Activated naive CD4-positive, alpha-beta T cell treated with anti-CD3 and anti-CD28 coated beads for 36 hours (primary cell): ENCODE measurements at places on chromosomes 5 and 9. TPM values are rescaled to one million over a fixed set of nuclear protein-coding genes. Genes with fewer than 3 reads are reported as not detected.

The FYB1 gene
- 129 TPM for total RNA-seq

The OLFM1 gene
- not detected for total RNA-seq

GRCh38 chr5:98564836-98565235 lies 208.6 kb upstream of the RGMB start:
- H3K36me3 ChIP-seq: no peaks in the 10 kb centered on the region
- H3K27me3 ChIP-seq: peaks cover 3% of the 10 kb centered on the region
- H3K27ac ChIP-seq: no peak overlapping the region
- H3K4me1 ChIP-seq: no peaks in the 10 kb centered on the region
- DNase-seq: no peak
- H3K4me3 ChIP-seq: no peak overlapping the region

- no peak overlapping the region for H3K27ac ChIP-seq
- H3K4me3 ChIP-seq: no peak overlapping the region
- peaks cover 20% of the 10 kb centered on the region for H3K36me3 ChIP-seq
- peaks cover 3% of the 10 kb centered on the region for H3K4me1 ChIP-seq
- no peak for DNase-seq
- no peaks in the 10 kb centered on the region for H3K27me3 ChIP-seq
Measured at GRCh38 chr5:43623048-43623680, 20.2 kb downstream of the NNT start.

DNA sequence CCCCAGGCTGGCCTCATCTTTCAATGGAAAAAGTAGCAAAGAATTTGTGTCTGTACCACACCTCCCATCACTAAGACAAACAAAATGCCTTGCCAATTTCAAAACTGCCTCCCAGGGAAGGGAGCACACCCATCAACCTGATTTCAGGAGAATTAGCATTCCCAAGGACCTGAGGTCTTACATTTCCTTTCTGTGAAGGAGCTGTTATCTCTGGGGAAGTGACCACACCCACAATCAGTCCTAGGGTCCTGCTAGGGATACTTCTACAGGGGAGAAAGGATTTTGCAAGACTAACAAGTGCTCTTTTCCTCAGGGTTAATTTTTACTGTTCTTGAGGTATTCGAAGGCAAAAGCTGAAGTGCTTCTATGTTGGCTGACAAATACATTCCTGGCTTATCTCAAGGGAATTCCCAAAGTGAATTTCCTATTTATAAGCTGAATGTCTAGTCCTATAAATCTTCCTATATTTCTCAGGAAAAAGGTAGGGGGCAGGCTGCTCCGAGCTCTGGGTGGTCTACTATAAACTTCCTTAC lies 97.4 kb upstream of the ITGA1 start:
- DNase-seq: no peak
- H3K36me3 ChIP-seq: no peaks in the 10 kb centered on the region
- H3K4me3 ChIP-seq: no peak overlapping the region
- no peaks in the 10 kb centered on the region for H3K4me1 ChIP-seq
- no peaks in the 10 kb centered on the region for H3K27me3 ChIP-seq

- no peaks in the 10 kb centered on the region for H3K27me3 ChIP-seq
- H3K4me1 ChIP-seq: peaks cover 61% of the 10 kb centered on the region
Measured at GRCh38 chr9:129835860-129836223, 584 bp downstream of the USP20 start.
